Right renal cortex interstitium (tissue), 3 donors: ENCODE measurements at places on chromosomes 11 and 22. TPM values are rescaled to one million over a fixed set of nuclear protein-coding genes. Genes with fewer than 3 reads are reported as not detected.

DNA sequence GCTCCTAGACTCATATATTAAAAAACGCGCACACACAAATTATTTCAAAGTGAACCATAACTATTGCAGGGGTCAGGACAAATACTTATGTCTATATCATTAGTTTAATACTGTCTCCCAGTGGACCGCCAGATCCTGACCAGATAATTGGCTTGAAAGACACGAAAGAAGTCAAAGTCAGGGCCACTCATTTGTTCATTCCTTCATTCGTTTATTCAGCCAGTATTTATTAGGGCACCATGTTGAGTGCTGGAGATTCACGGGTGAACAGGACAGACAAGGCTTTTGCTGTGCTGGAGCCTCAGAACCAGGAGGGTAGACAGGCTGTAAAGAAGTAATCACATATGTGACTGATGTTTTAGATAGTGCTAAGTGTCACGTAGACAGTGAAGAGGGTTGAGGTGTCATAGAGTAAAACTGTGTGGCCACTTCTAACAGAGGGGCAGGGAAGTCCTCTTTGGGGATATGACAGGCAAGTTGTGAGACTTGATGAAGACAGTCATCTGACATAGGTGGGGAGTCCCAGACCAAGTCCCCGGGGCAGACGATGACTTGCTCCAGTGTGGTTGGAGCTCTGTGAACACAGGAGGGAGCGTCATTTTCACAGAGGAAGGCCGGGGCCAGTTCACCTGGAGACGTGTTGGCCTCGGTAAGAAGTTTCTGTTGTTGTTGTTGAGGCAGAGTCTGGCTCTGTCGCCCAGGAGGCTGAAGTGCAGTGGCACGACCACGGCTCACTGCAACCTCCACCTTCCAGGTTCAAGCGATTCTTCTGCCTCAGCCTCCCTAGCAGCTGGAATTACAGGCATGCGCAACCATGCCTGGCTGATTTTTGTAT, 25.9 kb downstream of the RBX1 start:
- no peak for DNase-seq

- DNase-seq: no peak
Measured at GRCh38 chr11:103652013-103652412, 384.4 kb upstream of the DDI1 start.

DNA sequence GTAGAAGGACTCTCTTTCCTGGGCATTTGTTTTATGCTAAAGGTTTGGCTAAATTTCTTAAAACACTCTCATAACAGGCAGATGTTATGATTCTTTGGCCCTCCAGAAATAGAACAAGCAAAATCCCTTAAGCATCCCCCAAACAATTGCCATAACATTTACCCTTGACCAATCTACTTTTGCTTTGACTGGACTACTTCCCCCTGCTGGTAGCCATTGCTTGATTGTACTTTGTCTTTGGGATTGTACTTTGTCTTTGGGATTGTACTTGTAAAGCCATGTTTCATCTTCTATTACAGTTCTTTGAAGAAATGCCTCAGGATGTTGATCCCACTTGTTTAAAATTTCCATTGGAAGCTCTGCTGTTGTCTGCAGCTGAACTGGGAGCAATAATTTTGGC, 53.3 kb upstream of the GLYAT start:
- no peak for DNase-seq

GRCh38 chr11:42025121-42025803, 565.8 kb upstream of the LRRC4C start:
- no peak for DNase-seq

RAB38 gene
- 26.1 TPM for polyA plus RNA-seq

OR8B4 gene
- not detected for polyA plus RNA-seq

- DNase-seq: no peak
Measured at GRCh38 chr11:5737670-5738392, 1.6 kb downstream of the OR56B1 start.

- DNase-seq: no peak
Measured at GRCh38 chr11:17396598-17397310, 8.3 kb upstream of the KCNJ11 start.

- DNase-seq: no peak
Measured at GRCh38 chr11:119615003-119615881, 113.8 kb downstream of the NECTIN1 start.

- DNase-seq: no peak
Measured at GRCh38 chr22:40436505-40437431, 66.4 kb downstream of the SGSM3 start.

DNA sequence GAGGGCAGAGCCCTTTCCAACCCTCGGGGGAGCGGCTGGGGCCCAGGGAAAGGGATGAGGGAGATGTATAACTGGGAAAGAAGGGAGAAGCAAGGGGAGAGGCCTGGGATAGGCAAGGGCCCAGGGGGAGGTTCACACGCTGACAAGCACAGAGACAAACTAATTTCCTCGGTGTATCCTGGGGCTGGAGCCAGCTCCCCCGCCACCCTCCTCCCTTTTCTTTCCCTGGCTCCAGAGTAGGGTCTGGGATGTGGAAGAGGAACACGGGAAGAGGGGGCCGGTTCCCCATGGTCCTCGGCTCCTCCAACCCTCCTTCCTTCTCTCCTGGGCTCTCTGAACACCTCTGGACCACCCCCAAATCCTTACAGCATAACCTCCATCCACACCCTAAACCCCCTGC, 6.9 kb downstream of the CLCF1 start:
- no peak for DNase-seq

DNA sequence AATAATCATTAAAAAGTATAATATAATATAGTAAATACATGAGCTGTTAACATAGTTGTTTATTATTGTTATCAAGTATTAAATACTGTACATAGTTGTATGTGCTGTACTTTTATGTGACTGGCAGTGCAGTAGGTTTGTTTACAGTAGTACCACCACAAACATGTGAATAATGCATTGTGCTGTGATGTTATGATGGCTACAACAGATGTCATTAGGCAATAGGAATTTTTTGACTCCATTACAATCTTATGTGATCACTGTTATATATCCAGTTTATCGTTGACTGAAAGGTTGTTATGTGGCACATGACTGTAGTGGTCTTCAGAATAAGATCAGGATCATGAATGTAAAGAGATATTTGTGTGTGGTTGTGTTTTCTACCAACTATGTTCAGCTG, 577.8 kb downstream of the JRKL start:
- no peak for DNase-seq

DNA sequence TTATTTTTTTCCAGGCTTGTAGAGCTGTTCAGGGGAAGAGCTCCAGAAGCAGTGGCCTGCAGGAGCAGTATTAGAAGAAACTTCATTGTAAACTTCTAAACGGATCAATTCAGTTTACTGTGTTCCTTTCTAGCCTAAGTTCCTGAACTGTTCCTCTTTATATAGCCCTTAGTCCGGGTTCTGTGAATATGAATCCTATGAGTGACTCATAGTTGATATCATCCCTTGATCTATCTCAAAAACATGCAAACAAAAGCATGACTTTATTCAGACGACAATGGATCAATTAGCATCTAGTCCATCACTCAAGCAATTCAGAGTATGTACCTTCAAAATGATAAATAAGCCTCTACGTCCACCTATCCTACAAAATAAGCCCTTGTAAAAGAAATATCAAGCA, at the start of gene MMP12:
Gene MMP12 (minus strand): TSS at position 131 of the 400 bp plus-strand sequence. CDS start 45 bp downstream, at position 86.
- DNase-seq: no peak

DNA sequence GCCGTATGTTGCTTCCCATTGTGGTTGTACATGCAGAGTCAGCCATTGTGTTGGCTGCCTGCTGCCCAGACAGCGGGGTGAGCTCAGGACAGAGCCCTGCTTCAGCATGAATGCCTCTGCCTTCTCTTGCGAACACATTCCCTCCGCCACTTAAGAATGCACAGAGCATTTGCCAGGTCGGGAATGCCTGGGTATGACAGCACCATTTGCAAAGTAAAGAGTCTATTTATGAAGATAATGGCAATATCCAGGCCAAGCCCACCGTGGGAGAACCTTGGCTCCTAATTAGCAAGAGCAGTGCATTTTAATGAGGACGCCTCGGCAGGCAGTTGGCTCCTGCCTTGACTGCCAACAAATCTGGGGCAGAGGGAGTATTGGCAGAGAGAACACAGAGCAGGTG, 62.5 kb upstream of the SORL1 start:
- DNase-seq: no peak

- DNase-seq: no peak
Measured at GRCh38 chr22:49015993-49016908, 811.4 kb downstream of the BRD1 start.

- DNase-seq: no peak
Measured at GRCh38 chr11:4626207-4627099, 10.8 kb upstream of the OR51D1 start.

MPEG1 gene
- 11.1 TPM for polyA plus RNA-seq

DNA sequence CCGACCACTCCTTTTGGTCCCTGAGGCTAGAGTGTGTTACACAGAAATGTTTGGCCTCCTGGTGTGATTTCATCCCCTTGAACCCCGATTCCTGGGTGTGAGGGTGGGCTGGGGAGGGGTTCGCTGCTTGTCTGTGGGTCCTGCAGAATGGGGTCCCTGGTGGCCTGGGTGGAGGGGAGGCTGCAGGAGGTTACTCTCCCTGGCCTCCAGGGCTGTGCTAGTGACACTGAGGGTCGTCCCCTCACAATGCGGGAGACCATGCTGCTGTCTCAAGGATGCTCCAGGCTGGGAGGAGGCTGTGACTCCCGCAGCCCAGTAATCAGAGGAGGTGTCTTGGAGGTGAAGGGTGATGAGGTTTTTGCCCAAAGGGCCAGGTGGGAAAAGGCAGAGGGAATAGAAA, 17.0 kb upstream of the OMP start:
- DNase-seq: no peak

OR8D1 gene
- polyA plus RNA-seq: not detected

DNA sequence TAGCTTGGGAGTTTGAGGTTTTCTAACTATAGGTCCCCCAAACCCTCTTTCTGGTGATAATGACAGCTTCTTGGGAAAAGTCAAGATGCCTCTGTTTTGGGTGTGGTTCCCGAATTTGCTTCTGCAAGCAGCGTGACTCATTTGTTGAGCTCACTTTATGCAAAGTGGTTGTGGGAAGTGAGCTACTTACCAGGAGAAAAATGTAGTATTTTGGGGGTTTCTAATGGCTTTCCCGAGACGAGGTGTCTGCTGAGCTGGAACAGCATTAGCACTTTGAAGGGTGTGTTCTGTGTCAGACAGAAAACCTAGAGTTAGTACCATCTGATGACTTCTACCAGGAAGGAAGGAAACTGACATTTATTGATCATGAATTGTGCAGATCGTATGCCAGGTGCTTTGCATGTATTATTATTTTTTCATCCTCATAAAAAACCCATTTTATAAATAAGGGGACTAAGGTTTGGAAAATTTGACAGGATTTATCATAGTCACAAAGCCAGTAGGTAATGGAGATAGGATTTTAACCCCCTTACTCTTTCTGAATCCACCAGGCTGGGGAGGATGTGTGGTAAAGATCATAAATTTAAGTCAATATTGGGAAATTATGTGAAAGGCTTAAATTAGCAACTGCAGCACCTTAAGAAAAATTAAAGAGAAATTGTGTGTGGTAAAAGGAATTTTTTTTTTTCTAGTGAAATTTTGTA, 108.8 kb upstream of the CD44 start:
- DNase-seq: no peak

DNA sequence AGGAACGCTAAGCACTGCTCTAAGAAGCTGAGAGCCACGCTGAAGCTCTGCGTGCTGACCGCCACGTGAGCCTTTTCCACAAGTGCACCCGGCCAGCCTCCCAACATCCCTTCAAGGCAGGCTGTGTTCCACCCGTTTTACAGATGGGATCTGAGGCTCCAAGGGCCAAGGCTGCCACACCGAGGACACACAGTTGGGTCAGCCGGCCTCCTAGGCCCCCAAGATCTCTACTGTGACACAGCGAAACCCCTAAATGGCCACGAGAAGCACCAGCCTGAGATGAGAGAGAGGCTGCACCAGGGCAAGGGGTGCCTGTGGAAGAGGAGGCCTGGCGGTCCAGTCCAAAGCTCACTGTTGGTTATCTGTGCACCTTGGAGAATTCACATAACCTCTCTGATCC, 11.8 kb upstream of the CD5 start:
- DNase-seq: no peak

DNA sequence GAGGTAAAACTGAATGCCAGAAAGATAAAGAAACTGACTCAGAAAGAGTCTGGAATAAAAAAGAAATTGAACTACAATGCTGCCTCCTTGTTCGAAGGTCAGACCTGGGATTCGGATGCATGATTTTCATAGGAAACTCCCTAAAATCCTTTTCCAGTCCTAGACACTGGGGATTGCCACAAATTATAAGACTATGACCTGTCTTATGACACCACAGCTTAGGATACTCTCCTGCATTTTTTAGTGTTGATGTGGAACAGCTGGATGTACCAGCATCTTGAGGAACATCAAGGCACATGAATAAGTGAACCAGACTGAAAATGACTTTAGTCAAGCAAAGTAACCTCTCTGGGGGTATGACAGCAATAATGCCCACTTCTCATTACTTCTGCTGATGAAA, 9.0 kb downstream of the KIRREL3 start:
- DNase-seq: no peak

BDNF gene
- 1.6 TPM for polyA plus RNA-seq

- no peak for DNase-seq
Measured at GRCh38 chr11:502288-503178, 4.5 kb downstream of the RNH1 start.
